ENCODE measurements at places on chromosomes 6 and 20.

- no peak for DNase-seq
These were observed 30.8 kb upstream of the CSNK2A1 start for GRCh38 chr20:574297-574942.

- DNase-seq: peak; percentile 91
These were observed 32.6 kb downstream of the C6orf15 start for GRCh38 chr6:31079656-31080261.

- no peak for DNase-seq
These were observed 176.4 kb downstream of the SIM1 start for GRCh38 chr6:100288311-100288710.

DNA sequence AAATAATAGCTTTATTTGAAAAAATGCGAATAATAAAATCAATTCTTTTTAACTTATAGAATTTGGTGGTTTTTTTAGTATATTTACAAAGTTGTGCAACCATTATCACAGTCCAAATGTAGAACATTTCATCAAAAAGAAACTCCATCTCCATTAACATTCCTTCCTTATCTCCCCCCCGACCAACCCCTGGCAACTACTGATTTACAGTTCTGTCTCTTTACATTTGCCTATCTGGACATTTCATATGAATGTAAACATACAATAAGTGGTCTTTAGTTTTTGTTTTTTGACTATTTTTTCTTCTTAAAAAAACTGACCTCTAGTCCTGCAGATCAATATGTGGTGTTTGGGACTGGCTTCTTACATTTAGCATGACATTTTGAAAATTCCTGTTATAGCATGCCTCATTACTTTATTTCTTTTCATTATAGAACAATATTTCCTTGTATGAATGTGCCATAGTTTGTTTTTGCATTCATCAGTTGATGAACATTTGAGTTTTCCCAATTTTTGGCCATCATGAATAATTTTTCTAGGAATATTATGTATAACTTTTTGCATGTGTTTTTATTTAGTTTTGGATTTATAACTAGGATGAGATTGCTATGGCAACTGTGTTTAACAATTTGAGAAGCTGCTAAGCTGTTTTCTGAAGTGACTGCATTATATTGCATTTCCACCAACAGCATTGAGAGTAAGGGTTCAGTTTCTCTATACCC, 344.7 kb downstream of the NKAIN2 start:
- DNase-seq: no peak

DNA sequence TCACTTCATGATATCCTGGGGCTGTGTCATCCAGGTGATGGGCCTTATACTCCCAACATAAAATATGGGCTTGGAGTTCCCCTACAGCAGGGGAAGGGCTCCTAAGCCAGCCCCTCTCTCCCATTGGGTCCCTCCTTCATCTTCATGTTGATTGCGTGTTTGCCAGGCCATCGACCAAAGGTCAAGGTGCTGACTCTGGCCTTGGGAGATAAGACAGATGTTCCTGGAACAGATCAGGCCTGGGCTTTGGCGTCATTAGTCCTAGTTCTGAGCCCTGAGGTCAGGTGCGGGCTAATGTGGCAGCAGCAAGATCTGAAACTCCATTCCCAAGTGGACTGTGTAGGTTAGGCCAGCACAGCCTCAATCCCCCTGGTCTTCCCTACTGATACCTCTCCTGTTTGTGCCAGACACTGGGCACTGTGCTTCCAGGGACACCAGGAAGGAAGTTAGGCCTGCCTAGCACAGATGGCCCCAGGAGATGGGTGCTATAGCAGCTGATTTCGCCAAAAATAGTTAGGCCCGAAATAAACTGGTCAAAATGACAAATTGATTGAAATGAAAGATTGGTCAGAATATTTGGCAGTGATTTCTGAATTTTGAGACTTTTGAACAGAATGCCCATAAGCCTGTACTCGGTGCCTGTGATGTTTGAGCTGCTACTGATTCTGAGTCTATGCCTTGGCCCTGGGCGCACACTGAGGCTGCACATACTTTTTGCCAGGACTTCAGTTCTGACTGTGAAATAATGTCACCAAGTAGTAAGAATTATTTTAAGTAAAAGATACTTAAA, 28.8 kb downstream of the EPB41L1 start:
- DNase-seq: no peak

DNA sequence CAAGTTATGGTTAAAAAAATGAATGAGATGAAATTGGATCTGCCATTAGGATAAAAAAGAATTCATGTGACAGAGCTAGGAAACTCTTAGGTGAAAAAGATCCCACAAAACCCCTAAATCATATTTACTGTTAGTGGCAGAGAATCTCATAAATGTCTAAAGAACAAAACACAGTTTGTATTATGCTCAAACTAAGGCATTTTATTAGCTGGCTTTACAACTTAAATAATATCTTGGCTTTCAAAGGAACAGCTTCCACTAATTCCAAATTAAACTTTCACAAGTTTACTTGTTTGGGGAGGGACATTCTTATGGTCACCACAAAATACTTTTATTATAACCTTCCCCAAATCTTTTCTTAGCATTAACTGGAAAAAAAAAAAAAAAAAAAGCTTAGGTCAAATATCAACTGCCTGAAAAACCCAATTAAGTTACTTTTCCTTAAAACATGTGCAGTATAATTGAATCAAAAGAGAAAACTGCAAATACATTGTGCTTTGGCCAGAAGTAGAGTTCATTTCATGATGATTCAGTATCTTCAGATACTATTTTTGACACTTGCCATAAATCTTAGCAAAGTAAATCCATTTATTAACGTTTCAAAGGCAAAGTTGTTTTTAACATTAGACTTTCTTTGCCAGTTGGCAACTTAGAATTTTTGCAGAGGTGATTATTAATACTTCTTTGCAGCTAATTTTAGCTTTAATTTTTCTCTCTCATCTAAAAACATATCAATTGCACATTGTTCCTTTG, 14.7 kb upstream of the ALDH8A1 start:
- no peak for DNase-seq

- no peak for DNase-seq
These were observed 477.9 kb upstream of the FLRT3 start for GRCh38 chr20:14815340-14815739.

GRCh38 chr20:37238426-37238825, 23.2 kb downstream of the GHRH start:
- no peak for DNase-seq

DNA sequence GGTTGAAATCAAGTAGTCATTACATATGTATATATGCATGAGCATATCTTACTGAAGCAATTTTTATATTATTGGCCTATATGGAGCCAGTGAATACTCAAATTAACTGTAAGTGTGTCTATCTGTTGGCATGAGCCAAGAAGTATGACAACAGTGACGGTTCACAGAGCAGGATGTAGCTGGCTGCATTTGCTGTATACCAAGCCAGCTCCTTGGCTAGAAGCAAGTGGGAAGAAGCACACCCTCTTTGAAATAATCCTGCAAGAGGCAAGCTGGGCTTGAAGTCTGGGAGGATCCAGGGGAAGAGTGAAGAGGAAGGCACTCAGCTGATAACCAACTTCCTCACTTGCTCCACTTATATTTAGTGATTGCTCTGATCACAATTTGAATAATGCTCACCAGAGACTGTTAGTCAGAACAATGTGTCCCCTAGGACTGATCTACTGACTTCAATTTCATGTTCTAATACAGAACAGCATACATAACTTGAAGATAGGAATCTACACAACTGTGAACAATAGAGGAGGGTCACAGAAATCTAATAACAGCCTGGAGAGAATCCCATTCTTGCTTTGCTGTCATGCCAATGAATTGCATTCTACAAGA, 497.3 kb downstream of the PRKN start:
- DNase-seq: no peak

GRCh38 chr6:30748851-30749540, 4.6 kb upstream of the IER3 start:
- peak; percentile 65 for DNase-seq

DNA sequence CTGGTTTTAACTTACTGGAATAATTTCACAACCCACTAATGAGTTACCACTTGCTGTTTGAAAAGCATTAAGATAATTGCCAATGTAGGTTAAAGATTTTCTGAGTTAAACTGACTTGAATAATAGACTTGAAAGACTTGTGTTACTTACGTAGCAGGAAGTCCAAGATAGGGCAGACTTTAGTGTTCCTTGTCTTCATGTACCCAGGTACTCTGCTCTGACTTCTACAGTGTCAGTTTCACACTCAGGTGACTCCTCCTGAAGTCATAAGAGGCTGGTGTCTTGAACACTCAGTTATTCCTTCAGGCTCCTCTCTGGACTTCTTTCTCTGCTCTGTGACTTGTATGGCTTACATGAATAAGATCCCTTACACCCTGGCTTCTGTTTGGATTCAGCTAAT, 76.3 kb upstream of the SGK1 start:
- DNase-seq: no peak

- no peak for DNase-seq
These were observed 235.5 kb downstream of the NRN1 start for GRCh38 chr6:5771211-5771610.

GRCh38 chr6:75169689-75170586, 35.9 kb downstream of the COL12A1 start:
- no peak for DNase-seq
